Esophagus muscularis mucosa (tissue), 4 donors: ENCODE measurements at places on chromosomes 5 and 9. TPM values are rescaled to one million over a fixed set of nuclear protein-coding genes. Genes with fewer than 3 reads are reported as not detected.
A peak's percentile ranks its signal among the peaks of the same experiment; 100 is the strongest.

DNA sequence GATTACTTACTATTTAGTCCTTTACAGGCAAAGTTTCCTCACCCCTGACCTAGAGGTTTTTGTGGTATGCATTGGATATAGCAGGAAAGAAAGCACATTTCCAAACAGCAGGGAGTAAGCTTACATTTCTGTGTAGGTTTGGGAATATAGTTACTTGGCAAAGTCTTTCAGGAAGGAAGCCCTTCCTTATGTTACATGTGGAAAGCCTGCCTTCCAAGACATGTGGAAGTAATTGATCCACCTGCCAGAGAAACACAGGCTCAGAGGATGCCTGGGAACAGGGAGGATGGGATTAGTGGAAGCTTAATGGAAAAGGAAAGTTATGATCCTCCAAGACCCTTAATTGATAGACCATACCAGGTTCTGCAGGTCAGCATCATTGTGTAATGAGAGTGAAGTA lies 87.3 kb upstream of the PPP1R2B start:
- no peaks in the 10 kb centered on the region for H3K4me1 ChIP-seq
- no peak overlapping the region for H3K27ac ChIP-seq
- no peak overlapping the region for H3K4me3 ChIP-seq
- H3K36me3 ChIP-seq, result no peaks in the 10 kb centered on the region
- no peaks in the 10 kb centered on the region for H3K27me3 ChIP-seq
- DNase-seq, result no peak

- H3K27ac ChIP-seq, result no peak overlapping the region
- no peaks in the 10 kb centered on the region for H3K36me3 ChIP-seq
- no peaks in the 10 kb centered on the region for H3K27me3 ChIP-seq
- H3K4me1 ChIP-seq, result no peaks in the 10 kb centered on the region
- no peak overlapping the region for H3K4me3 ChIP-seq
Observed at GRCh38 chr9:81266086-81266485, 423.3 kb downstream of the TLE1 start.

GRCh38 chr9:84819491-84819991 lies 150.0 kb downstream of the NTRK2 start:
- H3K27ac ChIP-seq, result no peak overlapping the region
- H3K27me3 ChIP-seq, result no peaks in the 10 kb centered on the region
- DNase-seq, result peak; percentile 70

DNA sequence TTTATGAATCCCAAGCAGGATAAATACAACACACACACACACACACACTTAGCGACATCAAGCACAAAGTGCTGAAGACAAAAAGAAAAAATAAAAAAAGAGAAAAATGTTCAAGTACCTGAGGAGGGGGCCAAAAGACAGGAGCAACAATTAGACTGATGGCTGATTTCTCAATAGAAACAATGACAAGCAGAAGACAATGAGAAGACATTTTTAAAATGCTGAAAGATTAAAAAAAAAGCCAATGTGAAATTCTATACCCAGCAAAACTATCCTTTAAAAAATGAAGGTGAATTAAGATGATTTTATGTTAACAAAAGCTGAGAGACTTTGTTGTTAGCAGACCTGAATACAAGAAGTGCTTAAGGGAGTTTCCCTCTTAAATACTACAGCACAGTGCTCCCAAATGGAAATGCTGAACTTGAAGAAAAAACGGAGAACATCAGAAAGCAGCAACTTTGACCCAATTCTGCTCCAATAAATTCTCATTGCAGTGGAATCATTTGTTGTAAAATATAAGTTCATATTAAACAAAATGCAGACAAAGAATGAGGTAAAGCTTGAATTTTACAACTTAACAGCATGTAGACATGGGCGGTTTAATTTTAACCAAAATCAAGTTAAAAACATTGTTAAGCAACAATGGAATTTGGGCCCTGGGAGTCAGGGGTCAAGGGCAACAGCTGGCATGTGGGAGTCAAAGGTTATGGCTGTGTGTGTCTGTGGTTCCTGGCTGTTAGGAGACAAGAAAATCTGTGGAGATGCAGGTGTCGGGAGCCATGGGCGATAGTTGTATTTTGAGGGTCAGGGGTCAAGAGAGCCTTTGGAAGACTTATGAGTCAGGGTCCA lies 776 bp upstream of the RANBP17 start:
- H3K27me3 ChIP-seq, result no peaks in the 10 kb centered on the region
- H3K4me3 ChIP-seq, result peak overlapping the region; percentile 68
- no peaks in the 10 kb centered on the region for H3K36me3 ChIP-seq
- no peak overlapping the region for H3K27ac ChIP-seq
- no peak for DNase-seq

DNA sequence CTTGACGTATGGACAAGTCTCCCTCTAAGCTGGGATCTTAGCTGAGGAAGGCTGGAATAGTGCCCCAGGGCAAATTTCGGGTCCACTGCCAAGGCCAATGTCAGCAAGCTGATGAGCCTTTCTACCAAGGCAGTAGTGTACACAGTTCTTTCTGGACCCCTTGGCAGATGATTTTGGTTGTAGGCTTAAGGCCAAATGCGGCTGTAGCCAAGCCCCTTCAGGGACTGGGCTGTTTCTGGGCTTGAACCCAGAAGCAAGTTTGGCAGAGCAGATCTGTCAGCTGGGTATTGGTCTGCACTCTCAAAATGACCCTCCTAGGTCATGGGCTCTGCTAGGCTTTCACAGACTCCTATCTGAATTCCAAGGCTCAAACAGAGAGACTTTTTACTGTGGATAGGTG lies 121.6 kb downstream of the ADAMTSL1 start:
- no peak for DNase-seq
- H3K27me3 ChIP-seq, result no peaks in the 10 kb centered on the region
- H3K36me3 ChIP-seq, result no peaks in the 10 kb centered on the region
- no peak overlapping the region for H3K4me3 ChIP-seq

DNA sequence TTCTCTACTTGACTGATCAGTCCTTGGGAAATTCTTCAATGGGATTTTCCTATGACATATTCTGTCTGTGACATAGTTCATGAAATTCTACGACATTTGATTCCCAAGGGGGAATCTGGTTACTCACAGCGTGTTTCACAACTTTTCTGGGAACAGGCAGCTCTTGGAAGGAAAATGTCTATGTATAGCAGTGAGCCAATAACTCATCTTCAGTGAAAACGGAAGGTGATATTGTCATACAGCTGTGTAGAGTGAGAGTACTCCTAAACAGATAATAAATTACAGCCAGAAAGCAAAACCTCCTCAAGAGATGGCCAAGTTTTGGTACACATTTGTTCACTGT lies 91.4 kb downstream of the C9orf152 start:
- H3K27me3 ChIP-seq, result no peaks in the 10 kb centered on the region
- H3K4me3 ChIP-seq, result no peak overlapping the region
- H3K27ac ChIP-seq, result no peak overlapping the region
- DNase-seq, result no peak
- peaks cover 33% of the 10 kb centered on the region for H3K4me1 ChIP-seq

GRCh38 chr9:122122468-122122867 lies 29.4 kb upstream of the TTLL11 start:
- no peaks in the 10 kb centered on the region for H3K36me3 ChIP-seq
- no peak overlapping the region for H3K27ac ChIP-seq
- H3K27me3 ChIP-seq, result no peaks in the 10 kb centered on the region

- no peaks in the 10 kb centered on the region for H3K36me3 ChIP-seq
- no peaks in the 10 kb centered on the region for H3K4me1 ChIP-seq
- no peak for DNase-seq
- H3K27ac ChIP-seq, result no peak overlapping the region
Observed at GRCh38 chr5:56291661-56292374, 58.7 kb upstream of the ANKRD55 start.

The CXXC5 gene
- total RNA-seq, result 25.3 TPM

The ACSL6 gene
- 2.6 TPM for total RNA-seq

The SLC45A2 gene
- not detected for total RNA-seq
